CD4-positive, alpha-beta T cell treated with Interleukin-10 for 1 hour (primary cell): ENCODE measurements at places on chromosomes 16 and 17.

- no peak for DNase-seq
Measured at GRCh38 chr16:31694461-31694860, 166.8 kb downstream of the AHSP start.

- no peak for DNase-seq
Measured at GRCh38 chr16:16073001-16073545, 123.7 kb downstream of the ABCC1 start.

GRCh38 chr16:76577003-76577402 lies 299.8 kb downstream of the CNTNAP4 start:
- no peak for DNase-seq

DNA sequence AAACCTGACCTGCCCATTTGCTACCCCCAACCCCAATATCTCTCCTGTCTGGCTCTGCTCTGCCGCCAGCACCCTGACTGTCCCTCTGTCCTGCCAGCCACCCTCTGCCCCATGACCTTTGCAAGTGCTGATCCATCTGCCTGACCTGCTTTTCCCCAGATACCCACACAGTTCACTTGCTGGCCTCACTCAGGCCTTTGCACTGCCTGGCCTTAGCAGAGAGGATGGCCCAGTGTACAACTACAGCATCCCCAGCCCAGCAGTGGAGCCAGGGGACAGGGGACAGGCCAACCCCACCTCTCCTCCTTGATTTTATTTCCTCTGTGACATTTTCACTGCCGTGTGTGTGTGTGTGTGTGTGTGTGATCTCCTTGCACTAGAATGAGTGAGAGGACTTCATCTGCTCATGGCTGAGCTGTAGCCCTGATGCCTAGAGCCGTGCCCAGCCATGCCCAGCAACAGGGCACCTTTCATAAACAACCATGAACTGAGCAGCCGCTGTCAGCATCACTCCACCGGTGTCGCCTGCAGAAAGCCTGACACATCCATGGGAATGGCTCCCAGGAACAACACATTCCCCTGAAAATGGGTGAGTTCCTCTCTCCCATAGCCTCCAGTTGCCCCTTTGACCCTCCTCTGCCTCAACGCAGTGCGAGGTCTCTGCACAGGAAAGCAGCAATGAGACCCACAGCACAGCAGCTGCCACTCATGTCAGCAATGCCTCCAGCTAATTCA lies 36.0 kb upstream of the RBFOX3 start:
- DNase-seq, result no peak

GRCh38 chr16:72768591-72768990 lies 279.3 kb downstream of the ZFHX3 start:
- DNase-seq, result no peak

DNA sequence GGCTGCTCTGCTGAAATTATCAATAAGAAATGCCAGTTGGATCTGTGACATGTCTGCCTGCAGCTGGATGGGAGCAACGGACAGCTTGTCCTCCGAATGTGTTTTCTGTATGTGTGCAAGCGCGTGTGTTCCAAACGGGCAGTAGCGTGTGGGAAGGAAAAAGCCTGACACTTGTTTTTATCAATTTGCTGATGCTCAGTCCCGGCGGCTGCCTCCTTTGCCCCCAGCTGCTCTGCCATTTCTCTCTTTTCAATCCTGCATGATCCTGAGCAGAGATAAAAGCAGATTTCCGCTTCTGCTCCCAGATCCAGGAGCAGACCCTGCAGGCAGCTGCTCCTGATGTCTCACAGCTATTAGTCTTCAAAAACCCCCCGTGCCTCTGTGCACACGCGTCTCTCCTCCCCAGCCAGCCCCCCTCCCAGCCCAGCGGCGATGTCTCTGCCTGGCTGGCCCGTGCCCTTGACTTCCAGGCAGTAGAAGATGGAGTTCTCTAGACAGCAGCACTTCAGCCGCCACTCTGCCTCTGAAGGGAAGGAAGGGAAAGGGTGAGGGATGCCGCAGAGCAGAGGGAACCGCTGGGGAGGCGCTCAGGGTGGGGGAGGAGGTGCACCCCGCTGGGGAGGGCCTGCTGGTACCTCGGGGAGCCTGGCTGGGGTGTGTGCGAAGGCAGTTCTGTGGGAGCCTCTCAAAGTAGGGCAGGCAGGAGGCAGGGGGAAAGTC lies 4.1 kb downstream of the PRCD start:
- DNase-seq, result no peak

DNA sequence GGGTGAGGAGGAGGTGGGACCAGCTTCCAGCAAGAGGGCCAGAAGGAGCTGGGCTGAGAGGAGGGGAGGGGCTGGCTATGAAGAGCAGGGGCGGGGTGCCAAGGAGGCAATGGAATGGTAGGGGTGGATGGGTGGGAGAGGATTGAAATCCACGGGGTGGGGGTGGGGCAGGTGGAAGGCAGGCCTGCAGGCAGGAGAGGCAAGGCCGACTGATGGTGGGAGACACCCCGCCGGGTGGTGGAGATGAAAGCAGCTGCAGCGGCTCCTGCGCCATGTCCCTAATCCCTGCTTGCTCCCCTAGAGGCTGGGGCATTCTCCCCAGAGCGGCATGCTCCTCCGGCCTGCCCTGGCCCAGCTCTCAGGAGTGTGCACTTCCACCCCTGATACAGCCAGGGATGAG lies 27.8 kb upstream of the TAC4 start:
- DNase-seq, result no peak

GRCh38 chr17:9821921-9822320 lies at the start of gene GSG1L2:
Gene GSG1L2 (minus strand): TSS chr17:9822079. CDS start chr17:9822071, 8 bp downstream.
- DNase-seq, result no peak

DNA sequence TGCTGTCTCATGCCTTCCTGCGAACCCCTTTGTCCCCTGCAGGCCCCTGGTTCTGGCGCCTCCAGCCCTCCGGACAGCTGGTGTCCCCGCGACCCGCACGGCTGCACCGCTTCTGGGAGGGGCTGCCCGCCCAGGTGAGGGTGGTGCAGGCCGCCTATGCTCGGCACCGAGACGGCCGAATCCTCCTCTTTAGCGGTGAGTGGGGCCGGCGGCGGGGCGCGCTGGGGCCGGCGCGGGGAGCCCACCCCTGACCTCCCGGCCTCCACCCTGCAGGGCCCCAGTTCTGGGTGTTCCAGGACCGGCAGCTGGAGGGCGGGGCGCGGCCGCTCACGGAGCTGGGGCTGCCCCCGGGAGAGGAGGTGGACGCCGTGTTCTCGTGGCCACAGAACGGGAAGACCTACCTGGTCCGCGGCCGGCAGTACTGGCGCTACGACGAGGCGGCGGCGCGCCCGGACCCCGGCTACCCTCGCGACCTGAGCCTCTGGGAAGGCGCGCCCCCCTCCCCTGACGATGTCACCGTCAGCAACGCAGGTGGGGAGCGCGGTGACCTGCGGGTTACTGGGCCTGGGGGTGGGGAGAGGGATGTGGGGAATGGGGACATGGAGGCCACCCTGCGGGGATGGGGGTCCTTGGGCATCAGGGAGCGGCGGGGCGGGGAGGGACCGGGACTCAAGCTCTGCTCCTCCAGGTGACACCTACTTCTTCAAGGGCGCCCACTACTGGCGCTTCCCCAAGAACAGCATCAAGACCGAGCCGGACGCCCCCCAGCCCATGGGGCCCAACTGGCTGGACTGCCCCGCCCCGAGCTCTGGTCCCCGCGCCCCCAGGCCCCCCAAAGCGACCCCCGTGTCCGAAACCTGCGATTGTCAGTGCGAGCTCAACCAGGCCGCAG lies 7.1 kb upstream of the IL32 start:
- DNase-seq, result peak; percentile 61

- DNase-seq, result no peak
Measured at GRCh38 chr16:23920446-23920845, 84.7 kb downstream of the PRKCB start.

DNA sequence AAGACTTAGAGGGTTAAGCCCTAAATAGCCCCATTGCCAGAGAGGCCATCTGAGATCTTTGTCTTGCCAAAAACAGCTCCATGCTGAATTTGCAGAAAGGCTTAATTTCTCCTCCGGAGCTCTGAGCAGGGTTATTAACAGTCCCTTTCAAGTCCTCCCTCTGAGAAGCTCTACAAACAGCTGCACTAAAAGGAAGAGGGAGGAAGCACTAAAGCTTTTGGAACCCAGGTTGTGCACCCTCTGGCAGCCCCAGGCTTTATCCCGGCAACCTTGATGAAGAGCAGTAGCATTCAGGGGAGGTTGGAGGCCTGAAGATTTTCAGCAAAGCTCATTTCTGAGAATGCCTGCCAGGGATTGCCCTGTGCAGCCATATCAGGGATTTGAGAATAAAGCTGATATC lies 554.7 kb downstream of the RBFOX1 start:
- DNase-seq, result no peak

GRCh38 chr17:6701719-6702118 lies 11.4 kb downstream of the SLC13A5 start:
- peak; percentile 7 for DNase-seq

GRCh38 chr16:88009563-88010342 lies 58.5 kb downstream of the BANP start:
- no peak for DNase-seq

- DNase-seq, result no peak
Measured at GRCh38 chr16:85847681-85848601, 48.4 kb downstream of the COX4I1 start.

- no peak for DNase-seq
Measured at GRCh38 chr17:66944351-66945146, 20.0 kb upstream of the CACNG4 start.

DNA sequence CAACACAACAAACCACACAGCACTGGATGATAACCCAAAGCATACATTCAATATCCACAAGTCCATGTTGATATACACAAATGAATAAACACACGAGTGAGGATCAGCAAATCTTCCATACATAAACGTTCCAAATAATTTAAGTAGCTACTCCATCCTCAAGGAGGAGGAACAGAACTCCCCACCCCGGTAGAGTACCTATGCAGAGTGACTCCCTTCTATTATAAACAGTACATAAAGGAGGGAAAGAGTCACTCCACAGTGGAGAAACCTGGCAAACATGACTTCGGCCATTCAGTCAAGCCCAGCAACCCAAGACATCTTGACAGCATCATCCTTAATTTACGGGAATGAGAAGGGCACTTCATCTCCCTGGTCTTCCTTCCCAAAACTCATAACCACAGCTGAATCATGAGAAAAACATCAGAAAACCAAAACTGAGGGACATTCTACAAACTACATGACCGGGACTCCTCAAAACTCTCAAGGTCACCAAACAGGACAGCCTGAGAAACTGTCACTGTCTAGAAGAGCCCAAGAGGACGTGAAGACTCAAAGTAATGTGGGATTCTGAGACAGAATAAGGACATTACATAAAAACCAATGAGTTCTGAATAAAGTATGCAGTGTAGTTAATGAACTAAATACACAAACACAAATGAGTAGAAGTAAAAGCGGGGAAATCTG lies 5.6 kb downstream of the USP22 start:
- DNase-seq, result no peak

DNA sequence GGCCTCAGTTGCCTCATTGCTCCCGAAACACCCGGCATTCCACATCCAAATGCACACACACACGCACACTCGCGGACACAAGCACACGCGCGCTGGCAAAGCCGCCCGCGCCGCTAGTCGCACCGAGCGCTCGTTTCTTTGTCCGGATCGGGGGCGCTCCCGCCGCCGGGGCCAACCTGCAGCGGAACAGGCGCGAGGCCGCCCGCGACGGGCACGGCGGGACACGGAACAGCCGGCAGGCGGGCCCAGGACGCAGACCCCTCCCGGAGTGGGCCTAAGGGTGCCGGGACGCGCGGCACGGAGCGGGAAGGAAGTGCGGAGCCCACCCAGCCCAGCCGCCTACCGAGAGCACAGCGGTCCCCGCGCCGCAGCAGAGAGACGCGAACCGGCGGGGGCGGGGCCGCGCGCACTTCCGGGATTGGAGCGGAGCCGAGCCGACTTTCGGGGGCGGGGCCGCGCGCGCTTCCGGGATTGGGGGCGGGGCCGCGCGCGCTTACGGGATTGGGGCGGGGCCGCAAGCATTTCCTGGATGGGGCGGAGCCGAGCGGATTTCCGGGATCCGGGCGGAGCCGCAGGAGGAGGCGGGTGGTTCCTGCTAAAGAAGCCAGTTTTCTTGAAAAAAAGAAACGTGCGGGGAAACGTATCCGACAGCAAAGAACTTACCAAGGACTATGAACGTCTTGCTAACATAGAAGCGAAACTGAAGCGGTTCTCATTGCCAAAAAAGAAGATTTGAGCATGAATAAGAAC lies at the start of gene CYBC1:
Gene CYBC1, minus strand, starts transcription at position 396 of the 750 bp plus-strand sequence. CDS start 1,498 bp downstream, outside the sequence.
- DNase-seq, result peak; percentile 96

DNA sequence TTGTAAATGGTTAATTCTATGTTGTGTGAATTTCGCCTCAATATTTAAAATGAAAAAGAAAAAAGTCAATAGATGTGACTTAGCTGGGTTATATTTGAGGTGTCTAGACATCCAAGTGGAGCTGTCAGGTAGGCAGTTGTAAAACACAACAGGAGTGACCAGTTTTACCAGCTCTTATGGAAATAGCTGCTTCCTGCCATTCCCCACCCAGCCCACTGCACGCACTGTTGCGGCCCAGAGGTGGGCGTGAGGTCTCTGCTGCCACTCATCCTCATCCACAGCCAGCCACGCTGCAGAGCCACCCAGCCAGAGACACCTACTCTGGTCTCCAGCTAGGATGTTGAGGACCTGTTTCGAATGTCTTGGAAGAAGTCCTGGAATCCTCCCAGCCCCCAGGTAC lies 3.4 kb upstream of the CARD14 start:
- no peak for DNase-seq

DNA sequence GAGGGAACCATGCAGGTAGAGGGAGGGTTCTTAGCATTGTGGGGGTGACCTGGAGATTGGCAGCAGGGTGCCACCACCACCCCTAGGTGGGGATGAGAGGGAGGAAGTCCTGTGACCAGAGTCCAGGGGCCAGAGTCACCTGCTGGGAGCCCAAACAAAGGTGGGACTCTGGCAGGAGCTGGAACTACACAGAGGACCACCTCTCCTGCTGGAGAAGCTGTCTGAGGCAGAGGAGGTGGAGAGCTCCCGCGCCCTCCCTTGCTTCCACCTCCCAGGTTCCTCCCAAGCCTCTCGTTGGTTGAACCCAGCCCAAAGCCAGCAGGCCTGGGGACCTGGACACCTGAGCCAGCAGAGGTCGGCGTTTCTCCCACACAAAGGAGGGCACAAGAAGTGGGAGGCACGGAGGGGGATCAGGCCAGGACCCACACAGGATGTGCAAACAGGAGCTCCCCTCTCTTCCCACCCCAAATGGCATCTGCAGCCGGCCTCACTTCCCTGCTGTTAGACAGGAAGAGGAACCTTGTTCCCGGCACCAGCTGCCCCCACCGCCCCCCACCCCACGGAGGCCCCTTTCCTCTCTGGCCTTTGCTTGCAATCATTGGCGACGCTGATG lies 154.6 kb downstream of the SEC14L1 start:
- DNase-seq, result no peak

DNA sequence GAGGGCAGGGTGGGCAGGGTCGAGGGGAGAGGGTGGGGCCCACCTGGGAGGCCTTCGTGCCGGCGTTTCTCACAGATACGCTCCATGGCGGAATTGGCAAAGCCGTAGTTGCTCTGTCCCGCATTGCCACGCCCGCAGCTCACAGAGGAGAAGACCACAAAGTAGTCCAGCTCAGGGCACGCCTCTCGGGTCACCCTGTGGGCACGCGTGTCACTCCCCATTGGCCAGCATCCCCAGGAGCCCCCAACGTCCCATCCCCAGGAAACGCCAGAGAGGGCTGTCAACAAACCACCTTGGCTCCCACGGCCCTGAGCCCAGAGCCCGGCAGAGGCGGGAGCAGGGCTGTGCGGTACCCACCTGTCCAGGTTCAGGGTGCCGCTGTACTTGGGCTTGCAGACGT lies 16.1 kb downstream of the FASN start:
- DNase-seq, result no peak

GRCh38 chr16:12236589-12236988 lies 260.1 kb downstream of the SNX29 start:
- no peak for DNase-seq

- DNase-seq, result no peak
Measured at GRCh38 chr16:67541391-67542263, 13.0 kb downstream of the RIPOR1 start.

- no peak for DNase-seq
Measured at GRCh38 chr16:20902426-20902825, 1.9 kb downstream of the LYRM1 start.

- DNase-seq, result no peak
Measured at GRCh38 chr16:52773026-52773425, 226.1 kb upstream of the TOX3 start.
